Putamen (tissue), 1 donor: ENCODE measurements at places on chromosomes 4 and X.

GRCh38 chr4:89069481-89069880 lies 12.5 kb upstream of the FAM13A start:
- DNase-seq = no peak

- DNase-seq = no peak
Observed at GRCh38 chr4:159526172-159526571, 423.3 kb downstream of the RAPGEF2 start.

GRCh38 chr4:39873823-39874222 lies 103.9 kb downstream of the PDS5A start:
- DNase-seq = no peak

GRCh38 chrX:122475306-122475705 lies 708.8 kb upstream of the GRIA3 start:
- no peak for DNase-seq

DNA sequence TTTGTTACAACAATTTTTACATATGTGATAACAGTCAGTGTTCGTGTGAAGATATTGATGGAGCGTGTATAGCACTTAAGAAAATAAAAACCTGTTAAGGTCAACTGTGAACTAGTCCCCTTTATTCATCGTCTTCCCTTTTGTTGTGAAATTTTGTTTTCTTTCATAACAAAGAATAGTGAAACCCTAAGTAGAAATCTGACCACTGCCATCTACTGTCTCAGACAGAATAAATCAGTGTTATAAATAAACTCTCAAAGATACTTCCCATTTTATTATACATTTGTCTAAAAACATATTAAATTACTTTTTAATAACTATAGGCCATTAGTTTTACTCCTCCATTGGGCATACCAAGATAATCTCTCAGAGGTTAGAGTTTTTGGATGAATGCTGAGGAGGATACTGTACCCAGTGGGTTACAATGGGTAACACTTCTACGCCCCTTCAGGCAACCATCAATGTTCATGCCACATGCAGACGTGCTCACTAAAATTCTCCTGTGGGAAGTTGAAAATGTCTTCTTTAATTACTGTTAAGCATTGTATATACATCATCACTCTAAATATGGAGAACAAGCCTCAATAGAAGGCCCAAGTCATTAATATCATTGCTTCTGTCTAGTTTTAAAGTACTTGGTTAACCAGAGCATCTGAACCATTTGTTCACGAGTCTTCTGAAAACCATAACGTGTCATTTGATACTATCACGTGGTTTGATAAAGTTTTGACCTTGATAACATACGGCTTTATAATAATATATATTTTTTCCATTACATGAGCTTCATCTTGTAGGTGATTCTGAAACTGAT lies 171.2 kb downstream of the TMA16 start:
- no peak for DNase-seq

DNA sequence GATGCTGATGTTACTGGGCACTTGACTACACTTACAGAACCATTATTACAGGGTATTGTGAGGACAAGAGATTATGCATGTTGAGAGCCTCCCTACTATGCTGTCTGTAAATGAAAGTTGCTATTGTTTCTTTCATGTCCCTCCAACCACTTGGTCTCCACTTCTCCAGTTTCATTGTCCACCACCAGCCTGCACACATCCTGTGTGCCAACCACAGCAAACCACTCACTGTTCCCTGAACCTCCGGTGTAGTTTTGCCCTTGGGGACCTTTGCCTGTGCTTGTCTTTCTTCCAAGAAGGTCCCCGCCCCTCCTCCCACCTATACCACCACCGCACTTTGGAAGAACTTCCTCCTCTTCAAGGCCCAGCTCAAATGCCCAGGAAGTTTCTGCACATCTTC lies 43.1 kb upstream of the AFF2 start:
- no peak for DNase-seq

DNA sequence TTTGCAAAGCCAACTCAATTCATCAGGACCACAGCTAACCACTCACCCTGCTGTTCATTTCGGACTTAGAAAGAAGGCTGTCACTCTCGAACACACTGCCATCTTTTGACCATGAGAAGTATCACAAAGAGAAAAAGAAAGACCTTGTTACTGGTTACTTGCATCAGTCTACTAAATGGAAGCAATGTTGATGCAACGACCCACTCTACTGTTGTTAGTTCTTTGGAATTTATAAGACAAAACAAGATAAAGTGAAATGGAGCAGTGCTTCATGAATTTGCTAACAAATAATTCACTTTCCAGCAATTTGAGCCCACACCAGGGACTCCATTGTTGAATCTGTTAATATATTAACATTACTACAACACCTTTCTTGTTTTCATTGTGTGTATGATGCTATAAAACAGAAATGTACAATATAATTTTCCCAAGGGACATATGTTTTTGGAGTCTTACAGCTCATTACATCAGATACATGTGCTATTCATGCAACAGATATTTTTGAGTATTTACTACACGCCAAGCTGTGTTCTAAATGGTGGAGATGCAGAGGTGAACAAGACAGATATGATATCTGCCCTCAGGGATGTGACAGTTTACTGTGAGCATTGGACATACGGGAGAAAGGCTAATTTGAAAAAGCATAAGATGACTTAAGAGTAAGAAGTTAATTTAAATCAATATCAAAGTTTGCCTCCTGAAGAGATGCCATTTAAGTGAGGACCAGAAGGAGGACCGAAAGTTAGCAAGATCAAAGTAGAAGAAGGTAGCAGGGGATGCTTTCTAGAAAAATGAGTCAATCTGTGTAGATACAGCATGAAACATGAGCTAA lies 87.2 kb downstream of the AREG start:
- DNase-seq = peak; percentile 25

- no peak for DNase-seq
Observed at GRCh38 chrX:16210061-16210460, 42.8 kb downstream of the MAGEB17 start.

DNA sequence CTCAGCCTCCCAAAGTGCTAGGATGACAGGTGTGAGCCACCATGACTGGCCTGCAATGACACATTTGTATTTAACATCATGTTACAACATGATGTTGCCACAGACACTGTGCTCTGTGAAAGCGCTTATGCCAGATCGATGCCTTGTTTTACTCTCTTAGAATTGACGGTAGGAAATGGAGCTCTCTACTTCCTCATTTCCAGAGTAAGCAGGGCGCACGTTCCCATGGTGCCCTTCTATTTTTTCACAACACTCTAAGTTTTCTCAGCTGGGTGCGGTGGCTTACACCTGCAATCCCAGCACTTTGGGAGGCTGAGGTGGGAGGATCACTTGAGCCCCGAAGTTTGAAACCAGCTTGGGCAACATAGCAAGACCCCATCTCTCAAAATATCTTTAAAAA lies 60.7 kb upstream of the DHRSX start:
- no peak for DNase-seq

- DNase-seq = no peak
Observed at GRCh38 chrX:46573892-46574773, 568 bp downstream of the CHST7 start.

- no peak for DNase-seq
Observed at GRCh38 chr4:176814770-176815169, 22.0 kb upstream of the VEGFC start.

DNA sequence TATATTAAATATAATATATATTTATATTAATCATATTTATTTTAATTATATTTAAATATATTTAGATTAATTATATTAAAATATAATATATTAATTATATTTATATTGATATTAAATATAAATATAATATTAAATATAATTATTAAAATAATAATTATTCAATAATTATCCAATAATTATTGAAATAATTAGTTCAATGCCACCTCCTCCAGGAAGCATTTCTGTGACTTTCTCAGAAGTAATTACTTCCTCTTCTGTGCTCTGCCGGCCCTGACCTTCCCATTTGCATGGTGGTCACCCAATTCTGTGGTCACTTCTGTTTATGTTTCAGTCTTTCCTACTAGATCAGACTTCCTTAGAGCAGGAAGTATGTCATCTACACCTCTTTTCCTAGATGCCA lies 45.8 kb downstream of the EVC2 start:
- DNase-seq = no peak

DNA sequence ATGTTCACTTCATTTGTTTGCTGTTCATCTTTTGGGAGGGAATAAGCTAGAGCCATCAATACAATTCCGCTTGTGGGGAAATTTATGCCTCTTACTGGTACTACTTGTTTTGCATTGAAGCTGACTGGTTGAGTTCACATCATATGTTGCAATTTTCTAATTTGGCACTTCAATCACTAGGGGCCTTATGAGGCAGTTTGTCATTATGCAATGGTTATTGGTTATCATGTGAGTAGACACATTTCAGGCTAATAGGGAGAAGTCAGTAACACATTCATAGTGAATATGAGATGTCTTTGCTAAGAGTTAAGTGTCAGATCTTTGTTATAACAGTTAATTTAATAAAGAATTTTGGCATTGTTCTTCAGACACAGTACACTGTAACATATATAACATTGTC lies 5.0 kb downstream of the RPL36A start:
- no peak for DNase-seq

GRCh38 chr4:183430317-183430993 lies 14.0 kb upstream of the CDKN2AIP start:
- no peak for DNase-seq

GRCh38 chr4:98565681-98566301 lies 92.6 kb downstream of the TSPAN5 start:
- DNase-seq = no peak

DNA sequence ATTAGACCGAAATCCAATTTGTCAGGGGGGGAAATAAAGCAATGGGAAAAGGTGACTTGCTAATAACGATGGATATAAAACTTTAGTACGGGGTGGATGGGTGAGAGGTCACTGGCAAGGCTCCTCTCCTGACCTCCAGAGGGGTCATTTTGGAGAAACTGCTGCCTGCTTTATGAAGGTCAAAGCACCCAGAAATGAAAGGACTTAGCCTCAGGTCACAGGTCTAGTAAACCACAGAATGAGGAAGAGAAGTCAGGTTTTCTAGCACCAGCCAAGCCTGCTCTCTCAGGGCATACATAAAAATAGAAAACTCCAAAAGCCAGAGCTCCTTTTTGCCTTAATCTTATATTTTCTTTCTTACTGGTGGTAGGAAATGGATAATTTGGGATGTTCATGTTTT lies 134.2 kb downstream of the SHROOM3 start:
- no peak for DNase-seq

DNA sequence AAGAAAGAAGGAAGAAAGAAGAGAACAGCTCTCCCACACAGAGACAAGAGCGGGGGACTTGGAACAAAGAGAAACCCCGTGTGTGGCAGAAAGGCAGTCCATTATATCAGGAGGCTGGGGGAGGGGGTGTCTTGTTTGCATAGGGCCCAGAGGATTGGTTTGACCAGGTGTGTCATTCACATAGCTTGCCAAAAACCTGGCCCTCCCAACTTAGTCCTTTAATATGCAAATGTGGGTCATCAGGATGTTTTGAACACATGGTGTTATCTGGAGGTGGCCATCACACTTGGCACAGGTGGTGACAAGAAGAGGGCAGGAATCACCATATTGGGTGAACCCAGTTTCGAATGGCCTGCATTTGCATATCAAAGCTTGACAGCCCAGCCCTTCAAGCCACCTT lies 111.7 kb downstream of the LINC00632 start:
- no peak for DNase-seq
